ENCODE measurements at places on chromosomes 6 and 20.

DNA sequence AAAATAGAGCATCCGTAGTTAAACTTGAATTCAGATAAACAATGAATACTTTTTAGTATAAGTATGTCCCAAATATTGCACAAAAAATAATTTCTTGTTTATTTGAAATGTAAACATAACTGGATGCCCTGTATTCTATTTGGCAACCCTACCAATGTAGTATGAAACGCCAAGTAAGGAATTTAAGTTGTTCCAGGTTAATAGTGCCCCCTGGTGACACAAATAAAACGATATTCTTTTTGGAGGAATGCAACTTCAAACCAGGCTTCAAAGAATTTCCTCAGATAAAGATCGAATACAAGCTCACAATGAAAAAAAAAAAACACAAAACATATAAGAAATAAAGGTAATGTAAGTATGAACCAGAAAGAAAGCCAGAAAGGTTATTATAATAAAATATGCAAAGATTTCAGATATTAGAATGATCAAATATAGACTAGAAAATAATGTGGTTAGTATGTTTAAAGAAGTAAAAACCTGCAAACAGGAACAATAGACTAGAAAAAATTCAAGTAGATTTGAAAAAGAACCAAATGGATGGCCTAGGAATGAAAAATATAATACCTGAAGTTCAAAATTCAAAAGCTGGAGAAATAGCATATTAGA, 18.4 kb upstream of the AKAP7 start:
- no peak for DNase-seq

- no peak for DNase-seq
Measured at GRCh38 chr20:34189572-34190163, 51.6 kb upstream of the ASIP start.

DNA sequence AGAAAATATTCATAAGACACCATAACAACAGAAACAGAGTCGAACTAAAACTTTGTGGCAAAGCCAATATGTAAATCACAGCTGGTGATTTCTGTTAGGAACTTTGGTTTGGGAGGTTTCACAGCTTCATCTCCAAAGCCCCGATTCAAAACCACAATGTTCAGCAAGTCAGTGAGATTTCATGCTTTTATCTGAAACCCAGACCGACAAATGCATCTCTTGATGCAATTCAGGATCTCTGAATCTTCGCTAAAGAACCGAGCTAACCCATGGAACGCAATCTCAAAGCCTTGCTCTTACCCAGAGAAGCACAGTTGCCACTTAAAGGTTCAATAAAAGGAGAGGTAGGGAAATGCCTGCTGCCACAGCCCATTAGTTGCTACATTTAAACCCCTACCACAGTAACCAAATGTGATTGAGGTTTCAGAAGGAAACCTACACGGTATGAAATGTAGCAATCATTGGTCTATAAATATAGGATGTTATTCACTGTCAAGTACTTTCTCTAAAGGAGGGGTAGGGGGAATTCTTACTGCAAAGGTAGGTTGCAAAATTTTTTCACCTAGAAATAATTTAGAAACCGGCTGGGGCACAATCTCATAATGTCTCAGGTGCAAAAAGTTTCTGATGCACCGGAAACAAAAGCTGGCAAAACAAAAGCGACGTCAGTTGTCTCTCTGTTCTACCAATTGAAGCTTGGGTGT, 381.0 kb upstream of the ARID1B start:
- DNase-seq = no peak

- DNase-seq = no peak
Measured at GRCh38 chr6:13803581-13803980, 10.8 kb downstream of the MCUR1 start.

DNA sequence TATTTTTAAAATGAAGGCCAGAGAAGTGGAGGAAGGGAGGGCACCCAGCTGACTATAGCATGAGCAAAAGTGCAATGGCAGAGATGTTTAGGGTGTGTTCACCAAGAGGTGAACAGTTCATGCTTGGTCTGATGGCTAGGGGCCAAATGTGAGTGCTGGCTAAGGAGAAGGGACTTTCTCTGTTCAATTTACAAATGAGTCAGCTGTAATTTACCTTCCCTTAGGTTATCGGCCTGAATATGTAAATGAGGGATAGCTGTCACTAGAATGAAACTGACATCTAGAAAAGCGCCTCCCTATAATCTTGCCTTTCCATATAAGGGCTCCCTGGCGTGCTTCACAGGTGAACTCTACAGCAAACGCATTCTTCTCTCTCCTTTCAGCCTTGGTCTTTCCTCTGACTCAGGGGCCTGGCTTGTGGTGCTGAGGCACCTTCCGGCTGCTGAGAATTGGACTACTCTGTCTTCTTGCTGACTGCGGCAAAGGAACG, 114.7 kb upstream of the BACH2 start:
- no peak for DNase-seq

- no peak for DNase-seq
Measured at GRCh38 chr6:63066055-63066704, 145.1 kb upstream of the FKBP1C start.

GRCh38 chr6:107632381-107633136, 142.6 kb downstream of the SOBP start:
- DNase-seq = no peak

DNA sequence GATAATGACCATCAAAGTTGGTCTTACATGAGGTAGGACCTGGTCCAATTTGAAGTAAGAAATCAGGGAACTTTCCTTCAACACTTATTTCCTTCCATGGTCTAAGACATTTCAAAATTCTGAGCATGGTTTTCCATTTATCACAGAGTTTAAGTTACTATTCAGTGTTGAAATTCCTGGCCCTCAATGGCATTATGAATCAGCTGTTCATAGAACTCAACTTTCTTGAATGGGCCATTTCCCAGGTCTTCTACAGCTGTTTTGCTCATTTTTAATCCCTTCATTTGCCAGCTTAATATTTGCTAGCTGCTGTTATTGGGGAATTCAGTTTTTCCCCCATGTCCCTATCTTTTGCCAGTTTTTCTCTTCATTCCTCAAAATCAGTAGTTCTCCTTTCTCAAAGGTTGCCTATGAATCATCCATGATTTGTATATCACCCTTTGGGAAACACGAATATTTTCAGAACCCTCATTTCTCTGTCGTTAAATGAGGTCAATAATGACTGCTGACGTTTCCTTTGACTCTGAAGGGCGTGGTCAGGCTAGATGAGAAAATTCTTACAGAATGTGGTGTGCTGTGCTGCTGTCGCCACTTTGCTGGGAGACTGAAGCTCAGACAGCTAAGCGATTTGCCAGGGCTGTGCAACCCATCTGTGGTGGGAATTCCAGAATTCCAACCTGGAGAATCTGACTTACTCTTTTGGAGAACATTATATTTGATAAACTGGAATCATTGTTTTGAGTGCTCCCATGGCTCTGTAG, 216.5 kb upstream of the FLRT3 start:
- DNase-seq = no peak

GRCh38 chr6:93496548-93496947, 77.2 kb upstream of the EPHA7 start:
- DNase-seq = no peak

GRCh38 chr6:82275686-82276085, 28.1 kb upstream of the IBTK start:
- no peak for DNase-seq

GRCh38 chr20:4918473-4918872, 82.8 kb downstream of the SLC23A2 start:
- DNase-seq = no peak

- no peak for DNase-seq
Measured at GRCh38 chr6:106387875-106388274, 27.4 kb downstream of the CRYBG1 start.

- no peak for DNase-seq
Measured at GRCh38 chr6:37173493-37174195, 3.7 kb downstream of the PIM1 start.

GRCh38 chr20:47789081-47789763, 3.9 kb upstream of the SULF2 start:
- DNase-seq = no peak

DNA sequence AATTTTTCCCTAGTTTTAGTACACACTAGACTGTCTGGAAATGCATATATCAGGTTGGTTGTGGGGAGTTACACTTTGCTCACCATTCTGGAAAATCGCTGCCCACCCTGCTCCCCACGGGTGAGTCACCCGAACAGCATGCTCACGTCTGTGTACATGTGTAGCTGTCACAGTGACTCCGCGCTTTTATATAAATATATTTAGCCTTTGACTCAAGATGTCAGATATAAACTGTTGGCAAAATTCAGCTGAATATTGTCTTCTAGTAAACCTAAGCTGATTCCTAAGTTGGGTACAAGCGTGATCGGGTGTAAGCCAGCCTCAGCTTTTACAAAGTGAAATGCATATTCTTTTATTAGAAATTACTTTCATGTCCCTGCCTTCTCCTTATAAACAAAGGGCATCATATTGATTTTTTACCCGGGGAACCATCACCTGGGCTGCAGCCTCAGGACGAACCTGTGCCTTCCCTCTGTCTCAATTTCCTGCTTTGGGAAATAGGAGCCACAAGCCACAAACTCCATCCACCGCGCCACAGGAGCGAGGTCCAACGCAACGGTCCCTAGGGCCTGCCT, 4.3 kb downstream of the SDCBP2 start:
- no peak for DNase-seq

DNA sequence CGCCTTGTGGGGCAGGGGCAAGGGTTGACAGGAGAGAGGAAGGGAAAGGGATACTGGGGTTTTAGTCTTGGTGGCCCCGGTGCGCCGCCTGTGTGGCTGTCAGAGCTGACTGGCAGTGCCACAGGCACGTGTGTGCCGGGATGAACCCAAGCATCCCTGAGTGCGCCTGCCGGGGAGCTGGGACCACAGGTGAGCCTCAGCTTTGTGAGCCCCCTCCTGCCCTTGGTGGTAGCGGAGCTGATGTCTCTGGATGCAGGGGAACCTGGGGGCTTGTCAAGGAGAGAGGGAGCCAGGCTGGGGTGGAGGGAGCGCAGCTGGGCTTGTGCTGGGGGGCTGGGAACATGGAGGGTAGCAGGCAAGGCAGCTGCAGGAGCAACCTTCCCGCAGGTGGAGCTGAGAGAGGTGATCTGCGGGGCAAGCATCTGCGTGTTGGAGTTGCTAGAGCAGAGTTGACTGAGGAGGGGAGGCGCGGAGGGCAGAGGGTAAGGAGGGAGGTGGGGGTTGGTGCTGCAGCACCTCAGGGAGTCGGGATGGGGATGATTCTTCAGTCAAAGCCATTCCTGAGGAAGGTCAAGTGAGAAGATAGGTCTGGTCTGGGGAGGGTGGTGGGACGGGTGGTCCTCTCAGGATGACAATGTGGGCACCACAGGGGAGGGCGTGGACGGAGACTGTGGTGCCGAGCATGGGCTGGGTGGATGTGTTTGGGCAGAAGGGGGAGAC, 28.1 kb downstream of the PYGB start:
- no peak for DNase-seq

DNA sequence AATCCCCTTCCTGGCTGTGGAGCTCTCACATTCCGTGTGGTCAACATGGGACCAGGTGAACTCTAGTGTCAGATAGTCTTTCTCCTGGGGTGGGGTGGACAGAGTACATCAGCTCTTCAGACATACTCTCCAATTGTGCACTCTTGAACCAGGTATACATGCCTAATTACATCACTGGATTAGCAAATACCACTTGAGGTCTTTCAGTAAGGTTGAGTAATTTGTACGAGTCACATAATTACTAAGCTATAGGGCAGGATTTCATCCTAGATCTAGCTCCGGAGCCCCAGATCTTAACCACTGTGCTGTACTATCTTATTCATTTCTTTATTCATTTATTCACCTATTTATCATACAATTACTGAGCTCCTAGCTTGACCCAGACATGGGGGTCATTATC, 821.3 kb downstream of the TFAP2A start:
- DNase-seq = no peak

DNA sequence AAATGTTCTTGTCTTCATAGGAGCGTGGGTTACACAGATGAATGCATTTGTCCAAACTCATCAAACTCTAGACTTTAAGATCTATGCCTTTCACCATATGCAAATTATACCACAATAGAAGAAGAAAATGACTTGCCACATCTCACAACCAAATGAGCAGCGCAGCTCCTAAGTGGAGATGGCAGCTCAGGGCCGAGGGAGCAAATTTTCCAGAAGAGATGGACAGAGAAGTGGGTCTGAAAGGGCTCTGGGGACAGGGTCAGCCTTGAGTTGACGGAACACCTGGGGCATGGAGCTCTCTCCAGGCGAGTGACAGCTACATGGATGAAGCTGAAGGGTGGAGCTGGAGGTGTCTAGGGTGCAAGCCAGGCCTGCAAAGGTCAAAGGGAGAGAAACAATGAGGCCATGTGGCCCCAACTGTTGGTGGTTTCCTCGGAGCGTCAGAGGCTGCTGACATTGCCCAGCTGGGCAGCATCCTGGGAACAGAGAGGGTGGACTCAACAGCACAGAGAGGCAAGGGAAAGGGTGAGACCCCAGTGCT, 228.3 kb downstream of the NRN1 start:
- no peak for DNase-seq

- DNase-seq = no peak
Measured at GRCh38 chr20:37201827-37202162, 22.4 kb upstream of the MROH8 start.

Measured in NCI-H2171 (cell line).